ENCODE measurements at places on chromosomes 13 and 19.

DNA sequence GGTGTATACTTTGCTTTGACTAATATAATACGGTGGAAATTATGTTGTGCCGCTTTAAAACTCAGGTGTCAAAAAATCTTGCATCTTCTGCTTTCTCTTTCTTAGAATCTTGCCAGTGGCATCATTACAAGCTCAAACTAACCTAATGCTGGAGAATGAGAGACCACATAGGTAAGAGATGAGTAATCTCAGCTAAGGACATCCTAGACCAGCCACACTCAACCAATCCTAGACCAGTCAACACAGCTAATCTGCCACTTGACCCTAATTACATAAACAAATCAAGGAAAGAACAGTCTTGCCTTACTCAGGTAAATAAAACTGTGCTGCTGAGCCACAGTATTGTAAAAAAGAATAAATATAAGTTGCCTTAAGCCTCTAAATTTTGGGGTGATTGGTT, 1323.9 kb upstream of the SPRY2 start:
- no peak for DNase-seq

DNA sequence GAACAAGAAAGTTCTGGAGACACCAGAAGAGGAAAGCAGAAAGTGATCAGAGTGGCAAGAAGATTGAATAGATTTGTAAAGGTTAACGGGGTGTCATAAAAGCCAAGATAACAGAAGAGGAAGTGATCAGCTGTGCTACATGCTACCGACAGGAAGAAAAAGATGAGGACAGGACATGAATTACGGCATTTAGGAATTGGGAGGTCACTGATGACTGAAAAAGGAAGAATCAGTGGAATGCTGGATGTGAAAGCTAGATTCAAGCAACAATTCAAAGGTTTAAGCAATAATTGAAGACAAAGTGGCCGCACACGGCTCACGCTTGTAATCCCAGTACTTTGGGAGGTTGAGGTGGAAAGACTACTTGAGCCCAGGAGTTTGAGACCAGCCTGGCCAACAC, 15.1 kb downstream of the ZNF160 start:
- DNase-seq: no peak

DNA sequence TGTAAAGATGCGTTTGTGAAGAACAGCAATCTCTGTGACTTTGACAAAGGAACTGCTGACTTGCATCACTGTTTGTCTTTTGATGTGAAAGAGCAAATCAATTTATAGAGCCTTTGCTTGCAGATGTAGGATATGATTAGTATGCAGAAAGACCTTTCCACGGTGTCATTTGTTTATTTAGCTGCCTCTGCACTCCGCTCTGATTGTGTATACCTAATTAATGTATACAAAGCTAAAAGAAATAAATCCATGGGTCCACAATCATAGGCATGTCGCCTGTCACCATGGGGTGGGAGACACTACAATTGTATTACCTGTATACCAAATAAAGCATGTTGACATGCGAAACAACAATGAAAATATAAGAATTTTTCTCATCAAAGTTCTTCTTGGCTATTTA, 410.7 kb downstream of the MZT1 start:
- DNase-seq: no peak

DNA sequence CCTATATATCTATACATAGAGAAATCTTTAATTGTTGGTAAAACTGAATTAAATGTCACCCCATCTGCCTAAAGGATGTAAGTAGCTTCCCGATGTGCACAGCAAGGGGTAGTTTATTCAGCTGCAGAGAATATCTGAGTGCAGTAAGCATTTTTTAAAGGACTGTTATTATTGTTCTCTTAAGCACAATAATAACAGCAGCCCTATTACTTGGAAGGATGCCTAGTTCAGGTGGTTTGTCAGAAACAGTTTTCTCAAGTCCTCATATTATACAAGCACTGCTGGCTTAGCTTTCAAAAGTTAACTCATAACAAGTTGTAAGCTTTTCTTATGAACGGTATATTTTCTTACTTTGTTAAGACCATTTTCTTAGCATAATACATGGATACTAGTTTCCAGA, 142.6 kb downstream of the CRYL1 start:
- DNase-seq: no peak

- DNase-seq: no peak
Measured at GRCh38 chr19:33392341-33393285, 19.1 kb downstream of the CEBPG start.

GRCh38 chr13:95117092-95117491, 184.2 kb downstream of the ABCC4 start:
- DNase-seq: no peak

DNA sequence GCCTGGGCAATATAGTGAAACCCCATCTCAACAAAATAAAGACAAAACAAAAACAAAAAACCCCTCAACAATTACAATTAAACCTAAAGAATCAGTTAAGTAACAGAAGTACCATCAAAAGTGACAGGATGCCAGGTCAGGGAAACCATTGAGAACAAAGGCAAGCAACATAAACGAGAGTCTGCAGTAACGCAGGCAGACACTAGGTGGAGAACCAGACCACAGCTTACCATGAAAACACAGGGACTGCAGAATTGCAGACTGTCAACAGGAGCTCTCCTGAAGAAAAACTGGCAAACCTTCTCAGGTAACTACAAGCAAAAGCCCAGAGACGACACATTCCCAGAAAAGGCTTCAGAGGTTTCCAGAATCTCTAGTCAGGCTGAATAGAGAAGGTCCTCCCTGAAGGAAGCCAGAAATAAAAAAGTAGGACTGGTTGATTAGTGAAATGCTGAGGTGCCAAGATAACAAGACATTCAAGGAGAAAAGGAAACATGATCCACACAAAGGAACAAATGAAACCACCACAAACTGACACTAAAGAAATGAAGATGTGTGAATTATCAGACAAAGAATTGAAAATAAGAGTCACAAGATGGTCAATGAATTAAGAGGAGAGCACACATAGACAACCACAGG, 2.2 kb upstream of the ZNF665 start:
- peak; percentile 64 for DNase-seq

DNA sequence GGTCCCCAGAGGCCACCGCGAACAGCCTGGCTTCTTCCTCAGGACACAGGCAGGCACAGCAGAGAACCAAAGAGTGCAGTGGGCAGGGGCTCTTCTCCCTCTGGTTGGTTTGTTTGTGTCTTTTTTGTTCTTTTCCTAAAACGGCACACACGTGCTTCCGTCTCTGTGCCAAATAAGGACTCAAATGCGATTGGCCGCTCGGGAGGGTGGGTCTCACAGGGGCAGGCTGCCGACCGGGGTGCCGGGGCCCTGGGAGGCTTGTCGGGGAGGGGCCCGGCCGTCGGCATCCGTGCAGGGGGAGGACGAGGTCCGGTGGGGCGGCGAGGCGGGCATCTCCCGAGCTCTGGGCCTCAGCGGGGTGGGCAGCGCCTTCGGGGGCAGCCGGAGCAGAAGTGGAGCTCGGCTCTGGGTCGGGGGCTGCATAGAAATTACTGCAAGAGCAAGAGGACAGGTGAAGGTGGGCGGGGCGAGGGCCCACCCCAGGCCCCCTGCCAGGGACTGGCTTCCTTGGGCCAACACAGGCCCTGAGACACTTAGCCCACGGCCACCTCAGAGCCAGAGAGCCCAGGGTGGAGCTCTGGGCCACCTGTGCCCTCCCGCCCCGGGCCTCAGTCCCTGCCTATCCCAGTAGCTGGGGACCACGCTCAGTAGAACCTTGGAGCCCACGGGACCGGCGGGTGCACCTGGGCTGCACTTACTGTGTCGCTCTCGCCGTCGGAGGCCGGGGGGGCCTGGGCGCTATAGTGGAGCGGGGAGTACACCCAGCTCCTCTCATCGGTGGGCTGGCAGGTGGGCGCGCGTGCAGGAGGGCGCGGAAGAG, 6.4 kb upstream of the CACTIN start:
- no peak for DNase-seq

DNA sequence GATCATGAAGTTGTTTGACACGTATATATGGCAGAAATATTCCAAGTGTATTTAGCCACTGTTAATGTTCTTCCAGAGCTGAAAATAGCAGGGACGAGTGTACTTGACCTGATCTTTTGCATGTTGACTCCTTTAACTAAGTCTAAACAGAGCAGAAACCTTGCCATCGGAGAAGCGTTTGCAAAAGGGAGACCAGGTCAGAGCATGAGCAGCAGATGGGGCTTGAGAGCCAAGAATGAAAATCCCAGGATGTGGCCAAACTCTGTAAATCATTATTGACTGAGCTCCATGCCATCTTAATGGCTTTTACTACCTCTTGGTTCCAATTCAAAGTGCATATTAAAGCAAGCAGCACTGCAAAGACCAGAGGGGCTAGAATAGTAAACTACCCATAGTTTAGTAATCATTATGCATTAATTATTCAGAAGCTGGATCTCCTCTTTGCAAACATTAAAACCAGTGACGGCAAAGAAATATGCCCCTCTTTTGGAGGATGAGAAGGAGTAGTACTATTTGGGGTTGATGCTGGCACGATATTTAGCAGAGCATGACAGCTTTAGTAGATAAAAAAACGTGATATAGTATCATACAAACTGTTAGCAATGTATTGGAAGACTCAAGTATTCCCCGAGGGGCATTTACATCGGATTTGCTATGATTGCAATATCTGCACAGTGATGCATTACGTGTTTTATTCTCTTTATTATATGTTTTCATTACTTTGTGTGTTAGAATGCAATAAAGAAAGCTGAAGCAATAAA, 55.7 kb downstream of the FAM216B start:
- DNase-seq: no peak
